ENCODE measurements at places on chromosomes 12 and 14.
A peak's percentile ranks its signal among the peaks of the same experiment; 100 is the strongest.

DNA sequence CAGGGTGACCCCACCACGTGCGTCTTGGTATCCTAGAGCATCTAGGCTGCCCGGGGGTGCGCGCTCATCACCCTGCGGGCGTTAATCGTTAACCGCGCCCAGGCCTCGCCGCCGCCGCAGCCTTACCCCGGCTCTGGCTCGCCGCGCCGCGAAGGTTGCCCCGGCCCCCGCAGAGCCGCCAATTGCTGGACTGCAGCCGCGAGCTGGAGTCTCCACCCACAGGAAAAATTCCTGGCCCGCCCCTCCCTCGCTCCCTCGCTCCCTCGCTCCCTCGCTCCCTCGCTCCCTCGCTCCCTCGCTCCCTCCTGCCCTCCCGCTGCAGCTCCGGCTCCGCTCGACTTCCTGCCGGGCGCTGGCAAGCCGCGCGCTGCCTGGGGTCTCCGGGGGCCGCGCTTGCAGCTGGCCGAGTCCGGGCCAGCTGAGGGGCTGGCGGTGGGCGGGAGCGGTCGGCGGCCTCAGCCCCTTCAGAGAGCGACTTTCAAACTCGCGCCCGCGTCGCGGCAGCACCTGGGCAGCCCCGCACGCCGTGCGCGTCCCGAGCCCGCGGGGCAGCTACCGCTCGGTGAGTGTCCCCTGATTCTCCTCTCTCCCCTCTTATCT is at the start of gene PLEKHG3:
Gene PLEKHG3, plus strand, starts transcription at position 282 of the 600 bp plus-strand sequence. CDS start 23,208 bp downstream, outside the sequence.
- no peak for DNase-seq

- no peak for DNase-seq
These were observed 244.2 kb upstream of the OR4E1 start for GRCh38 chr14:21917699-21918436.

GRCh38 chr14:100674428-100674827 is 52.3 kb upstream of the DLK1 start:
- no peak for DNase-seq

DNA sequence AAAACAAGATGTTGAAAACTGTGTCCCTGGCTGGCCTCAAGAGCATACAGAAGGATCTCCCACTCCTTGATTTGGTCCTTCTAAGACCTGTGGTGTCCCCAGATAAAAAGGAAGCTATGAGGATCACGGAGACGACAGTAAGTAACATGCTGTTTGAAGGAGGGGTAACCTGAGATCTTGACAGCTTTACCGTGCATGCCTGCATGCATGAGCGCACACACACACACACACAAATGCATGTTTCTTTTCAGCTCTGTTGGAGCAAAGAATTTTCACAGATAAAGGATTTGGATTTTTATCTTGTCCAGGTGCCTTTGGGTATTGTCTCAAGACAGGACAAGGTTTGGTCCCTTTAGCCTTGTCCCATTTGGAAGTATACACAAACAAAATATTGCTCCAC is 411.6 kb upstream of the CCDC196 start:
- no peak for DNase-seq

GRCh38 chr14:92652413-92653151 is 95.8 kb downstream of the LGMN start:
- DNase-seq = no peak

- DNase-seq = no peak
These were observed 5.0 kb downstream of the GAPDH start for GRCh38 chr12:6539314-6539682.

DNA sequence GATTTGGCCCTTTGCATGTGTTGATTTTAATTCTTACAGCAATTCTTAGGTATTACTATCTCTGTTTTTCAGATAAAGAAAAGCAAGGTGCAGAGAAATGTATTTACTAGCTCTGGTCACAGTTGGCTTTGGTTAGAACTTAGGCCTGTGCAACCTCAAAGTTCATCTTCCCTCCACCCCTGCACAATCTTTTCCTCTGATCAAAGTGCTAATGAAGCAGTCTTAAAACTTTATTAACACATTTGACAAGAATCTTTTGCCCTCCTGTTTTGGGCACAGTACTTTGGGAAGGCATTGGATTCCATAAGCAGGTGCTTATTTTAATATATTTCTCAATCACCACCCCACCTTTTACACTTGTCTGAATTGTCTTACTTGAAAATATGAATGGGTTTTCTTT is 2.7 kb downstream of the IRAK4 start:
- no peak for DNase-seq

- no peak for DNase-seq
These were observed 35.6 kb downstream of the DGLUCY start for GRCh38 chr14:91149462-91149861.

DNA sequence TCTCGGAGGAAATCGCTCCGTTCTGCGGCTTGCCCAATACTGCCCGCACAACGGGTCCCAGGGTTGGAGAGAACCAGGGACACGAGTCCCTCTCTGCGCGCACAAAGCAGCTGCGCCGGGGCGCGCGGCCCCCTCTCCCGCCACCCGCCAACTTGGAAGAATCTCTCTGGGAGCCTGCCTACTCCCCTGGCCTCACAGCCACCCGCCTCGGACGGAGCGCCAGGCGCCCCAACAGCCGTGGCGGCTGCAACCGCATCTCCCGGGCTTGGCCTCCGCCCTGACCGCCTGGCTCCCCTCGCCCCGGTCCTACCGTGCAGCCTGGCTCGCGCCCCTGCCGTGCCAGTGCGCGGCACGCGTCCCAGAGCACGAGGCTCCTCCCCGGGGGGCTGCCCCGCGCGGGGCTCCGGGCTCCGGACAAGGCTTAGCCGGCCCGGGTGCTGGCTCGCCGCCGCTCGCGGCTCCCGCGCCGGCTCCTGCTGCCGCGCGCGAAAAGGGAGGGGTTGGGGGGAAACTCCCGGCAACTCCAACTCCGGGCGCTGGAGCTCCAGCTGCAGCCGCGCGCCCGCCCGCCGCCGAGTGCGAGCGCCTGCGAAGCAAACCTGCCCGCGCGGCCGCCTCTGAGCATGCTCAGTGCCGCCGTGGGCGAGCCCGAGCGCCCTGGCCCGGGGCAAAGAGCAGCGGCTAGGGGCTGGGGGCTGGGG is at the start of gene STXBP6:
Gene STXBP6, minus strand, starts transcription at position 580 of the 701 bp plus-strand sequence. CDS start 75,329 bp downstream, outside the sequence.
- no peak for DNase-seq

GRCh38 chr12:57240066-57240921 is 10.7 kb downstream of the STAC3 start:
- peak; percentile 80 for DNase-seq

GRCh38 chr12:90870971-90871725 is 83.8 kb downstream of the CCER1 start:
- DNase-seq = no peak

DNA sequence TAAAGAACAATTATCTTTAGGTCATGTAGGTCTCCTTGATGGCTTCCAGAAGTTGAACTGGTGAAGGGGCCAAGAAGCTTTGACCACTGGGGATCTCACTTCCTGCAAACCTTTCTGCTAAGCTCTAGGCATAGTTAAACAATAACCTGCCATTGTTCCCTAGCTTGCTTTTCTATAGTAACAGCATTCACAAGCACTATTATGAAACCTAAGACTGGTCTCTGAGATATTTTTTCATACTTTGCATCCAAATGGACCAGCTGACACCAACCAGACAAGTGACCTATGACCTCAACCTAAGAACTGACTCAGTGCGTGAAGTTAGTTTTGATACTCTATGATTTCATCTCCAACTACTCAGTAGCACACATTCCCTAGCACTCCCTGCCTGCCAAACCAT is 129.1 kb downstream of the PTPRB start:
- no peak for DNase-seq

GRCh38 chr12:98439981-98440581 is 75.3 kb upstream of the TMPO start:
- no peak for DNase-seq

DNA sequence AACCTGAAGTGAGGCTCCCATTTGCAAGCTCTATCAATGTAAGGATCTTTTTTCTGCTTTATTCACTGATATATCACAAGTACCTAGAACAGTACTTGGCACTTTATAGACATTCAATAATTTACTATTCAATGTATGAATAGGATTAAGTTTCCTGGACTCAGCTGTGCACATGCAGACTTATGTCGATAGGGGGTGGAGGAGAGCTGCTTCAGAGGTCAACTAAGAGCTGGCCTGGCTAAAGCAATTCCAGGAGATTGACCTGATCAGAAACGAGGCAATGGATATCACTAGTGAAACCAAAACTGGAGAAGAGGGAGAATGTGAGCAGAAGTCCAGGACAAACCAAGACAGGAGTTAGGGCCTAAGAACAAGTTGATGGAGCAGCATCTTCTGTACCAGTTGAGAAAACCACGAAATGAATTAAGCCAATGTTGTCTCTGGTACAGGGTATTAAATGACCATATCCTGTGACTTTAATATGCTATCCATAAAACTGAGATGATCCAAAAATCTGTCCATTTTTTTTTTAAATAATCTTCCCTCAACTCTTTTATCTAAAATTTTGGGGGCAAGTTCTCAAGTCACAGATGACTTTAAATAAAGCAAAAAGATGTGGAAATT is 169.2 kb downstream of the PIK3C2G start:
- DNase-seq = no peak

DNA sequence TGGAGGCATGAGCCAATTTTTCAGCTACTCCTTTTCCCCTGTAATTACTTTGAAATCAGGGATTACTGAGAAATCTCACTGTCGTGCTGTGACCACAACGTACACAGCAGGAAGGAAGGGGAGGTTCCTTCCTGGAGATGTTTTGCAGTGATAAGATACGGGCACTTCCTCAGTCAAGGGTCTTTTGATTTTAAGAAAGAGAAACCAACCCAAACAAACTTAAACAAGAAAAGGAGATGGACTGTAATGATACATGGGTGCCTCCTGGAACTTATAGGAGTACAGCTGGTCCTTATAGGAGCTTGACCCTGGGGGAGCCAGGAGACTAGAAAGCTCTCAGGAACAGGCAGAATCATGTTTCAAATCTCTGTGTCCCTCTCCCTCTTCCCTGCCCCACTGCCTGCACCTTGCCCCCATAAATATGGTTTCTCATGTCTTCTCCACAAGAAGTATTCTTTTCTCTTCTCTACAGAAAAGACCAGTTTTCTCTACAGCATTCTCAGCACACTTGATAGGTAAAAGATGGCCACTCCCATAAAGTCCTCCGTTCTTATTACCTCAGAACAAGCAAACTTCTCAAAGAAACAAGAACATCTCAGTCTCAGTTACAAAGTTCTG is 281.1 kb upstream of the AMIGO2 start:
- peak; percentile 51 for DNase-seq

- no peak for DNase-seq
These were observed 3.6 kb downstream of the TNFAIP2 start for GRCh38 chr14:103126873-103127304.

DNA sequence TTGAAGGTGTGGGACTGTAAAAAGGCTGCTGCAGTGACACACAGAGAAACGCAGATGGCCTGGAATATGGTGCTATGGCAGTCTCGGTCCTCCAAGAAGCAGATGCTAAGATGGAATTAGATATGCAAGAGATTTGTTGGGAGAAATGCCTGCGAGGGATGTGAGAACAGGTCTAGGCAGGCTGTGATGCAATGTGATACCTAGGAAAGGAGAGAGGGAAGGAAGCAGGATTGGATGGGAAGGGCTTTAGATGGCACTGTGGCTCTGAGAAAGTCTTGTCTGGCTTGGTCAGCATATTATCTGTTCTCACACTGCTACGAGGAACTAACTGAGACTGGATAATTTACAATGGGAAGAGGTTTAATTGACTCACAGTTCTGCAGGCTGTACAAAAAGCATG is 374.4 kb downstream of the BCAT1 start:
- DNase-seq = no peak
